ENCODE measurements at places on chromosomes 4 and X.

DNA sequence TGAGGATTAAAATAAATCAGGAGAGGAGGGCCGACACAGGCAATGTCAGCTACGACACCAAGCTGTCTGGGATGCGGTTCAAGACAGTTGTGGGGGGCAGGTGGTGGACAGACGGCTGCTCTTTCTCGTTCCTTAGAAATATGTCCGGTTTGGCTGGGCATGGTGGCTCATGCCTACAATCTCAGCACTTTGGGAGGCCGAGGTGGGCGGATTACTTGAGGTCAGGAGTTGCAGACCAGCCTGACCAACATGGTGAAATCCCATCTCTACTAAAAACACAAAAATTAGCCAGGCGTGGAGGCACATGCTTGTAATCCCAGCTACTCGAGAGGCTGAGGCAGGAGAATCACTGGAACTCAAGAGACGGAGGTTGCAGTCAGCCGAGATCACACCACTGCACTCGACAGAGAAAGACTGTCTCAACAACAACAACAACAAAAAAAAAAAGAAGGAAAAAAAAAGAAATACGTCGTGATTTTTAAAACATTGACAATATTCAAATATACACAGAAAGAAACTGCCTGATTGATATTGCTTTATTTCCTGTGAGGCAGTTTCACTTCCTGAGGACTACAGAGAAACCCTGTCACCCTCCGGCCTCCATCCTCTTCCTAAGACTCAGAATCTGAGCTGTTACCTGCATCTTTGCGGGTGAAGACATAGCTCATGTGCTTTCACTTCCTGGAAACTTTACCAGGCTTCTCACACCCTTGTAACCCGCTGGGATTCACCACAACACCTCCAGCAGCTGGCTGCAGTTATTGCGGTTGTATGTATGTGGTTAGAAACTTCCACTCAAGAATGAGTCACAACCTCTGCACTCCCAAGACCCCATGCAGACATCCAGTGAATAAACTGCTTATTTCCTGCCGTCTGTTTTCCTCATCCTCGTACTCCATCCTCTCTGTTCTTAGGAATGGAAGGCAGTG, 63.8 kb upstream of the STS start:
- DNase-seq, result peak; percentile 71

GRCh38 chrX:925652-926061, 286.8 kb downstream of the CRLF2 start:
- DNase-seq, result no peak

GRCh38 chr4:176422511-176422910, 102.7 kb downstream of the SPCS3 start:
- DNase-seq, result no peak

GRCh38 chr4:105145903-105146275, 787 bp upstream of the TET2 start:
- DNase-seq, result no peak

GRCh38 chr4:6331018-6331417, 61.4 kb downstream of the WFS1 start:
- no peak for DNase-seq

DNA sequence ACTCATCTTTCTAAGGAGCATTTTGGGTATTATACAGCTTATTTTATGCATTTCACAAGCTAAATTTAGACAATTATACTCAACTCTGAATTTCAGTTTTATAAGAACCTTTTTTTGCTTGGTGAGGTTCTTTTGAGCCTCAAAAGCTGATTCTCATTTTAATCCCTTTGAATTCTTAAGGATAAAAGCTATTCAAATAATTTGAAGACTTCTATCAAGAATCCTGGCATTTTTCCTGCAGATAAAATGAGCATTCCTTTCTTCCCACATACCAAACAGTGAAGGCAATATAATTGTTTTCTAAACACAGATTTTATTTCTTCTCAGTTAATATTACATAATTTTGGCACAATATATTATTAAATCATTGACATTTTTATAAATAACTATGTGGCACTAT, 118.4 kb upstream of the GPM6A start:
- no peak for DNase-seq

DNA sequence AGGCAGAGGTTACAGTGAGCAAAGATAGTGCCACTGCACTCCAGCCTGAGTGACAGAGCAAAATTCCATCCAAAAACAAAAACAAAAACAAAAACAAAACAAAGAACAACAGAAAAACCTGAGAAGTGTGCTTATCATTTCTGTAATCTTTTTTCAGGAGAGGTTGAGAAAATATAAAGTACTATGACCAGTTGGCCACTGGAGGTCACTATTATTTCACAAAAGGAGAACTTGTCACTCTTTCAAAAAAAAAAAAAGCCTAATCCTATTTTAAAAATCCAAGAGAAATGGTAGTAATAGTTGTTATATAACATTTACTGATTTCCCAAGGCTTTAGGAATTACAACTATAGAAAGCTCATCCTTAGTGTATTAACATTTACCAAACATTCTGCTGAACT, 24.9 kb upstream of the RNF150 start:
- peak; percentile 19 for DNase-seq

- DNase-seq, result no peak
These were observed 78.1 kb downstream of the LDB2 start for GRCh38 chr4:16820329-16820728.

GRCh38 chr4:68951078-68951805, at the start of gene UGT2A3:
Gene UGT2A3 (minus strand): TSS chr4:68951804. CDS start chr4:68951760, 44 bp downstream.
- DNase-seq, result no peak

- DNase-seq, result peak; percentile 3
These were observed at the start of gene GPRASP2 for GRCh38 chrX:102712216-102712966. Gene GPRASP2 (plus strand): TSS chrX:102712448. CDS start chrX:102714870, 2,422 bp downstream.

GRCh38 chr4:21872101-21872500, 76.5 kb downstream of the KCNIP4 start:
- no peak for DNase-seq

DNA sequence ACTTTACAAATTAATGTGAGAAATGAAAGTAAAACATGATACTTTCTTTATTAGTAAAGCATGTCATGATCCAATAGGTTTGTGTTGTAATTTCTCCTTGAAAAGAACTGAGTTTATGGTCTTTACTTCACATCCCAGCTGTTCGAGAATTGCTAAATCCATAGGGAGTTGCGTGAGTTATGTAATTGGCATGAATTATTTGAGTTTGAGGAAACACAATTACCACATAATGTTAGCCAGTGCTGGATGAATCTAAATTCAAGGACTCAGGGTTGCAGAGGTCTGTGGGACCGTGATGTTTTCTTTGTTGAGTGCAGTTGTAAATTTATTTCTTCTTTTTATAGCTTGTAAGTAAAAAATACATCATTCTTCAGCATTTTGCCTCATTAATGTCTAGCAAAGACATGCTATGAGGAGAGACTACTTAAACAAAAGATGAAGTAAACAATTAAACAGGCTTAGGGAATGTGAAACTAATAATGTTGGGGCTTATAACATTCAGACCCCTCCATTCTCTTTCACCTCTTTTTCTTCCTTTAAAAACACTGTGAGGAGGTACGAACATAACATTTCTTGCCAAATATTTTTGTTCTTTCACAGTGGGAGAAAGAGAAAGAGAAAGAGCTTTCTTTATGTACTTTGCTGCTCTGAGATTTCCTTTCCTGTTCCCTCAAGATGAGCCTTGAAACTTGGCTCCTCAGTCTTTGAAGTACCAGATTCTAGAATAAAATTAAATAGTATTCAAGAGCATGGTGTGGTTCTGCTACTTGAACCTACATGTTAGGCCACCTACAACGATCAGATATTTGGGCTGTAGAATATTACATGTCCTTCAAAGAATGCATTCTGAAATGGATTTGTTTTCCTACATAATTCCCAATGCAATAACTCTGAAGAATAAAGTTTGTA, 159.6 kb upstream of the ANK2 start:
- peak; percentile 91 for DNase-seq

DNA sequence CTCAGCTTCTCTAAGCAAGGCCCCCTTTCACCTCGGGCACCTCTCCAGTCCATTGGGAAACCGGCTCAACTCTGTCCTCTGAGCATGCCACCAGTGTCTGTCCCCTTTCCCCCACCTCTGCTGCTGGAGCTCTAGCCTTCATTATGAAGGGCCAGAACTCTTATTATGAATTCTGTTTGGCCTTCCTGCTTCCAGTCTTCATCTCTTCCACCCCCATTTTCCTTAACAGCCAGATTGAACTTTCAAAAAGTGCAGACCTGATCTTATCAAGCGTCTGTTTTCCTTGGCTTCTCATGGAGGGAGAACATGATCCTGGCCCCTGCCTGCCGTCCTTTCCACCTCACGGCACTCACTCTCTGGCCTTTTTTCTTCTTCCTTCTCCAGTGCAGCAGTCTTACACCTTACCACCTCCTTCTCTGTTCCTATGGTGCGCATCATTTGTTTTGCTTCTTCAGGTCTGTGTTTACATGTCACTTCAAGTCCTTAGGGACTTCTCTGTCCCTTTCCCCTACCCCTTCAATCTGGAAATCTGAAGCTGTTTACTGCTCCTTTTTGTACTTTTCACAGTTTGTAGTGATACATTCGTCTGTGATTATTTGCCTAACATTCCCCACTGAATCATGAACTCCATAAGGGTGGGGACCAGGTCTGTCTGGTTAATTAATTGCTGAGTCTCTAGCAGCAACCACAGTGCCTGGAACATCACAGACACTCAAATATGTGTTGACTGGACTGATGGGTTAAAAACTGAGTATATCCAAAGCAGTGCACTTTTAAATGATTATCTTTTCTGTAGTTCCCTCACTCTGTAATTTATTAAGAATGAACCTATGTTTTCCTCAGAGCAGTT, 55.8 kb downstream of the FNIP2 start:
- no peak for DNase-seq

DNA sequence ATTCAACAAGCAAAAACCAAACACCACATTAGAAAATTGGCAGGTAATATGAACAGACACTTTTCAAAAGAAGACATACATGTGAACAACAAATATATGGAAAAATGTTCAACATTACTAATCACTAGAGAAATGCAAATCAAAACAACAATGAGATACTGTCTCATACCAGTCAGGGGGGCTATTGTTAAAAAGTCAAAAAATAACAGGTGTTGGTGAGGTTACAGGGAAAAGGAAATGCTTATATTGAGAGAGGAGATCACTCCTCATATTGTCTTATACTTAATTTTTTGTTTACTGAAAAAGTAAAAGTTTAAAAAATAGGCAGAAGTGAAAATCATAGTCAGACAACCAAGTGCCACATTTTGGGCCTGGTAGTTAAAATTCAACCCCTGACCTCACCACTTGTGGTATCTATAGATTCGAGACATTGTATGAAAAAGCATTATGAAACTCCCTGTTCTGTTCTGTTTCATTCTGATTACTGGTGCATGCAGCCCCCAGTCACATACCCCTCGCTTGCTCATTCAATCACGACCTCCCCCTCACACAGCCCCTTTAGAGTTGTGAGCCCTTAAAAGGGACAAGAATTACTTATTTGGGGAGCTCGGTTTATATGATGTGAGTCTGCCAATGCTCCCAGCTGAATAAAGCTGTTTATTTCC, 153.7 kb upstream of the FGF16 start:
- no peak for DNase-seq

DNA sequence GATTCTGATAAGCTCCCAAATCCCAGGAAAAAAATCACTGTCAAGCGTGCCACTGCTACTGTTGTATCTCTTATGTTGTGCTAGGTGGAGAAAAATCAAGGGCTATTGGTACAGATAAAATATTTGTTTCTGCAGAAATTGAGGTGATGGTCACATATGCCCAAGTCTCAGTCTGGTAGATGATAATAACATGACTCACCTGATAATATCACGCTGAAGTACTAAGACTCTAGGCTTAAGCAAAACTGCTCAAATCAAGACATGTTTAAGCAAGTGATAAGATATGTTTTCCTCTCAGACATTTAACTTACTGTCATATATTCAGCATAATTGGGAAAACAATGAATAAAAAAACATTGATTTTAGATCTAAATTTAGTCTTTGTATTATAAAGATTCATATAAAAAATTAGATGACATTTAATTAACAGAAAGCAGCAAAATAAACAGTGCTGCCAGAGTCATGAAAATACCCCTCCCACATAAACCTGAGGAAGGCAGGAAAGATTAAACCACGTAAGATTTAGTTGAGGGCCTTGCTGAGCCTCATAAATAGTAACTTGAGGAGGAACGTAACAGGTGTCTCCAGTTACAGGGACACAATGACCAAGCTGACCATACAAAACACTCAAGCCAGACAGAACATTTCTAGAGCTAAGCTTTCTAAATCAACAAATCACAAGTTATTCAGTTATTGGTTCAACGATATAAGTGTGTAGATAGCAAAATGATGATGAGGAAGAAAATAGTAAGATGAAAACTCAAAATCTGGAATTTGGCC, 143.5 kb downstream of the CHM start:
- DNase-seq, result no peak

DNA sequence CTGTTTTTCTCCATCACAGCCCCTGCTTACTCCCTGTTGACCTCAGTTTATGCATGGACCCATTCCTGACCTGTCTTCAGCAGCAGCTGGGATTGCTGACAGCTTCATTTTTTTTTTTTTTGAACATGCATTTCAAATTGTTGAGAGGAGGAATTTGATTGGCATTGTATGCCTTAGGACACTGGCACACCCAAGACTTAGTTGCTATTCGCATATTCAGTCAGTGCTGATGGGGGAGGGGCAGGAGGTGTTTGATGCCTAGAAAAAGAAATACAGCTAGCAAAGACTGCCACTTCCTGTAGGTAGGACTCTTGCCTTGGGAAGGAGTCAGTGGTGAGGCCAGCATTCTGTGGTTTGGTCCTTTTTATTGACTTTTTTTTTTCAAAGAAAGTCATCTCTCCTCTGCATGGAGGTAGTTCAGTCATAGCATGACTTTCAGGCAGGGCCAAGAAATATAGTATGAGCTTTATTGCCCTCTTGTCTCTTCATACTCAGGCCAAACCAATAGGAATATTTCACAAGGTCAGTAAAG, 33.6 kb upstream of the XK start:
- no peak for DNase-seq

- no peak for DNase-seq
These were observed 310.0 kb downstream of the PDHA2 start for GRCh38 chr4:96149894-96150293.

DNA sequence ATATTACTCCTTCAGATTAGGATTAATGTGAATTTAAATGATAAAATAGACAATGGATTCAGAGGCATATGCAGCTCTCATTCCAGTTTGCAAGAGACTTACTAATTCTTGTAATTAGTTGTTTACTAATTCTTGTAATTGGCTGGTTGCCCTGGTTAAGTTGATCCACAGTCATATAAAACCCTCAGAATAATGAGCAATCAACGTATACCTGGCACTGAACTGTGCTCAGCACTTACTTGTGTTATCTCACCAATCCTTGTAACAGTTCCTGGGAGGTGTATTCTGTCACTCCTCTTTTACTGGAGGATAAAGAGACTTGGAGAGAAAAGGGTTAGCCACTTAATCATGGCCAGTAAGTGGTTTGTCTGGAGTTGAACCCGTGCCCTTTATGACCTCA, 10.5 kb downstream of the HERC5 start:
- DNase-seq, result no peak

GRCh38 chr4:13207226-13207625, 276.9 kb downstream of the RAB28 start:
- no peak for DNase-seq

- no peak for DNase-seq
These were observed 14.0 kb upstream of the HSFX1 start for GRCh38 chrX:149759824-149760223.

DNA sequence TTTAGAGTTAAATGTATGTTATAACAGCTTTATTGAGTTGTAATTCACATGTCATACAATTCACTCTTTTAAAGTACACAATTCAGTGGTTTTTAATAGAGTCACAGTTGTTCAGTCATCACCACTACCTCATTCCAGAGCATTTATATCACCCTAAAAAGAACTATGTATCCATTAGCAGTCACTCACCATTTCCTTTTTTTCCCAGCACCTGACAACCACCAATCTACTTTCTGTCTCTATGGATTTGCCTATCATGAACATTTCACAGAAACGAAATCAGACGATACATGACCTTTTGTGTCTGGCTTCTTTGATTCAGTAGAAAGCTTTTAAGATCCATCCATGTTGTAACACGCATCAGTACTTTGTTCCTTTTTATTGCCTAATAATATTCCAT, 52.9 kb upstream of the FRAS1 start:
- no peak for DNase-seq

Data from fibroblast of gingiva (primary cell).